ENCODE measurements at places on chromosomes 7 and 10.

DNA sequence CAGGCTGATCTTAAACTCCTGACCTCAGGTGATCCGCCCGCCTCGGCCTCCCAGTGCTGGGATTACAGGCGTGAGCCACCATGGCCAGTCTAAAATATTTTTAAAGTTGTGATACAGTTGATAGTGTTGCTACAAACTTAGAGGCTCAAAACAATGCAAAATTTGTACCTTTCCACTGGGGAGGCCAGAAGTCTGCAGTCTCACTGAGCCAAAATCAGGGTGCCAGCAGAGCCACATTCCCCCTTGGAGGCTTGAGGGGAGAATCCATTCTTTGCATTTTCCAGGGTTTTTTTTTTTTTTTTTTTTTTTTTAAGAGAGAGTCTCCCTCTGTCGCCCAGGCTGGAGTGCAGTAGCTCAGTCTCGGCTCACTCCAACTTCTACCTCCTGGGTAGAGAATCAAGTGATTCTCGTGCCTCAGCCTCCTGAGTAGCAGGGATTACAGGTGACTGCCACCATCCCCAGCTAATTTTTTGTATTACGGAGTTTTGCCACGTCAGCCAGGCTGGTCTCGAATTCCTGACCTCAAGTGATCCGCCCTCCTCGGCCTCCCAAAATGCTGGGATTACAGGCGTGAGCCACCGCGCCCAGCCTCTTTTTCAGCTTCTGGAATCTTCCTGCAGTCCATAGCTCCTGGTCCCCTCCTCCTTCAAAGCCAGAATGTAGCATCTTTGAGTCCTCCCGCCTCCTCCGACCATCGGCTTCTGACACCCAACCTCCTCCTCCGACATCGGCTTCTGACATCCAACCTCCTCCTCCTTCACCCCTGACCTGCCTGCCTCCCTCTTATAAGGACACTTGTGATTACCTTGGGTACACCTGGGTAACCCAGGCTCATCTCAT, 37.2 kb downstream of the KLRG2 start:
- DNase-seq, result no peak

DNA sequence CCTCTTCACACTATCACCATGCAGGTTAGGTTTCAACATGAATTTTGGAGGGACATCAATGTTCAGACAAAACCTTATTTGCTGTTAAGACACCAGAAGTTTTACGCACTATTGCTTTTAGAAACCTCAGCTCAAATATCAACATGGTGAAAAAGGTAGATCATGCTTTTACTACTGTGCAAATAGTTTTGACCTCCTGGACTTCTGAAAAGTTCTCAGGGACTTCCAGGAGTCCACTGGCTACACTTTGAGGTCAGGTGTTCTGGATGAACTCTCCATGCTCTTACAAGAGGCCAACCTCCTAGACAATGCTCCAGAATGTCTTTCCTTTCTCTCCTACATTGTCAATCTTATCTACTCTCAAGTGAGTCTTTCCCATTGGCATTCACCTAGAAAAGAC, 55.9 kb downstream of the SLC25A13 start:
- no peak for DNase-seq

GRCh38 chr10:108962172-108962571, 961.1 kb downstream of the XPNPEP1 start:
- no peak for DNase-seq

GRCh38 chr10:111087968-111088505, 11.2 kb downstream of the ADRA2A start:
- DNase-seq, result no peak

DNA sequence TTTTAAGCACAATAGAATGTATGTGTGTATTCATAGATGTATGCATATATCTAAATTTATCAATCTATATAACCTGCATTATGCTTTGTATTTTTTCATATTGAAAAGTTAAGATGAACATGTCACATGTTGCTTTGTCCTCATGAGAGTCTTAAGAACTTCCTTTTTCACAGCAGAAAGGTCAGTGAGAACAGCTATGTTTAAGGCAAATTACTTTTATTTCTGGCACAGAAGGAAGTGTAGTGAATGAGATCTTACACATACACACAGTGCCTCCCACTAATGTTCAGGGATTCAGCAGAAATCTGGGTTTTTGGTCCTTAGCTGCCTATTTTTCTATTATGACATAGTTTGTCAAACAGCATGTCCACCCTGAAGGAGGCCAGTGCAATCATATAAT, 134.8 kb downstream of the TMEM26 start:
- DNase-seq, result no peak

DNA sequence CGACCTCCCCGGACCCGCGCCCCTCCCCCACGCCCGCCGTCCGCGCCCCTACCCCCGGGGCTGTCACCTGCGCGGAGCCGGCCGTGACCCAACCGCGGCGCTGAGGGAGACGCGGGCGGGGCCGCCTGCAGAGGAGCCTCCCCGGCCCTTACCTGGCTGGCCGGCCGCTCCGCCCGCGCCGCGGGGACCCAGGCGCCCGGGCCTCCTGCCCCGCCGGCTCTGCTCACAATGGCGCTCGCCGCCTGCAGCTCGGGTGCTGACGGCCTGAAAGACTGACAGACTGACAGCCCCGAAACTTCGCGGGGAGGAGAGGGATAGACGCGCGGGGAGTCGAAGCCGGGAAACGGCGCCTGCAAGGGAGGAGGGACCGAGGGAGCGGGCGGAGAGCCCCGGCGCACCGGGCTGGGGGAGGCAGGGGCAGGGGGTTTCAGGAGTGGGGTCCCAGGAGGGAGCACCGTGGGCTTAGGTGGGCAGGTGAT, 393 bp downstream of the ZNF467 start:
- peak; percentile 30 for DNase-seq

DNA sequence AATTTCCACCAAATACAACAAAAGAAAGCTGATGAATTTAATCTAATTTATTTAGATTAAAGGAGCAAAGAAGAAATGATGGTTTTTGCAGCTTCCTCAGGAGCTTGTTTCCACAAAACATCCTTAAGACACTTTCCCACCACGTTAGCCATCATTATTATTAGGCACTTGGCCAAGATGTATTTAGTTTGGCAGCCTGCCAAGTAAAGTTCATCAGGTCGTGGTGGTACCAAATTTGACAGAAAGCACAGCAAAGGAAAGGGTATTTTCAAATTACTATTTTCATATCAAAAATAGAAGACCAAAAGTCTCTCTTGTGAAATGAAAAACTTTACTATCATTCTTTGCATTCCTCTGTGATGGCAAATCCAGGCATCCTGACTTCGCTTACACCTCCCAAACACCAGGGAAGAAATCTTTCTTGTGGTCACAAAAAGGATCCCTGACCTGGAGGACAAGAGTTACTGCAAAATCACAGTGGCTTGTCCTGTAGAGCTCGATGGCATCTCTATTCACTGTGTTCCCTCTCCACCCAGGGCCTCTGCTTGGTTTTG, 123.1 kb upstream of the INHBA start:
- DNase-seq, result no peak

- DNase-seq, result no peak
Observed at GRCh38 chr10:16779384-16779915, 37.8 kb downstream of the RSU1 start.

DNA sequence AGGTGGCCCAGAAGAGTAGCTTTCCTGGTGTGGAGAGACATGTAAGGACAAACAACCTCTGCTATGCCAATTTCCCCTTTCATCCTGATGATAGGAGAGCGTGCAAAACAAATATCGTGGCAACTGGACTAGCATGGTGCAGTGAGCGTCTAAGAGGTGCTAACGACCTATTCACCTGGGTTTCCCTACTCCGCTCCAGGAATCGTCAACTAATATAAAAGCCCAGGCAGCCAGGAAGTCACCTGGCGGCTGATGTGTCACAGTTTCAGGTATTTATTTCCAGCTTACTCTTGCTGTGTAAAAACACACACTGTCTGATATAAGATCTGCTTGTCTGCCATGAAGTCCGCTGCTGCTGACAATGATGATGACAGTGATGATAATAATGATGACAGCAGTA, 56.5 kb upstream of the EFCAB10 start:
- no peak for DNase-seq

GRCh38 chr7:157401567-157402387, 65.0 kb downstream of the DNAJB6 start:
- peak; percentile 89 for DNase-seq

DNA sequence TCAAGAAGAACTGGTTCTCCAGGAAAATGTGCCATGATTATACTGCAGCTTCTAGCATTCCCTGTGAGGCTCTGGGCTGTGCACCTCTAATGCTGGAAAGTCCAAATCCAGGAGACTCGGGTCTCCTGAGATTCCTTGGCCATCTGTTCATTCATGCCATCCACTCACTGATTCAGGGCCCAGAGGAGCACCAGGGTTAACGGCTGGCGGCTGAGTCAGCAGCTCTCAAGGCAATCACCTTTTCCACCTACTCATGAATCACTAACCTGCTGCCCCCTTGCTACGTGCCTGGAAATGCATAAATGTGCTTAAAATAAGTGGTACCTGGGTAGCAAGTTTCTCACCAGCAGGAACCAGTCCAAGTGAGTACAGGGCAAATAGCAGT, 132.7 kb downstream of the KCNMA1 start:
- no peak for DNase-seq
